ENCODE measurements at places on chromosomes 2 and 18.

DNA sequence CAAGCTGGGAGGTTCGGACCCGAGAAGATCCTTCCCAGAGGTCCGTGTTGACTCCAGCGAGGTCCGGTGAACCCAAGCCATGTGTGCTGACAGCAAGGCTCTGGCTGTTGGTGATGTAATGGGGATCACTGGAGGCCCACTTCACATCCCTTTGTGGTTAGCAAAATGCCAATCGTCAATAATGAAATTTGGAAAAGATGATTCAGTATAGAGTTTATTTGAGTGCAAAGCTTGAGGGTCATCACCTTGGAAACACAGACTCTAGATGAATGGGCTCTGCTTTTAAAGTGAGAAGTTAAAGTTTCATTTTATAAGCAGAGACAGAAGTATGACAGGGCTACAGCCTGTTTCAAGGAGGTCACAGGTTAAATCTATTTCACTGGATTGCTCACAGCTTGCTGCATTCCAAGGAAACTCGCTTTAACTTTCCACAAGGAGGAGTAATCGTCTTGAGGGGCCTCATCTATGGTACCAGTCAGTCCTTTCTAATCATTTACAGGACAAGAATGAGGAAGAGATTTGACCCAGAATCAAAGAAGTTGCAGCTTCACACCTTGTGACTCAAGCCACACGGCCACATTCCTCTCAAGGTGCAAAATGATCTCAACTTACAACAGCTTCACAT is 140.5 kb downstream of the TPO start:
- no peak for DNase-seq

- no peak for DNase-seq
Observed at GRCh38 chr2:1115843-1116539, 165.3 kb downstream of the SNTG2 start.

DNA sequence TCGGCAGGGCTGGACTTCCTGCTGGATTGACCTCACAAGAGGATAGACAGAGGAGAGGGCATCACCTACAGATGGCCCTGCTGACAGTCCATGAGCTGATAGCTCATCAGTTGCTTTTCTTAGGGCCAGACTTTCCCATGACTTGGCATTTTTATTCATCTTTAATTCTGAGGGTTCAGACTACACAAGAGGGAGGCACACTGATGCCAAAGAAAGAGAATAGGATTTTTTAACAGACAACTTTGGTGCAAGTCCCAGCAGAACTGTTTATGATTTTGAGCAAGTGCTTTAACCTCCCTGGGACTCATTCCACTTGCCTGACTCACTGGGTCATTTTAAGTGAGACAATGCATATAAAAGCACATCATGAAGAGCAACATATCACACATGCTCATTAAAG is 299.2 kb downstream of the INSIG2 start:
- no peak for DNase-seq

- DNase-seq: peak; percentile 78
Observed at GRCh38 chr2:127161176-127162136, 54.5 kb upstream of the BIN1 start.

DNA sequence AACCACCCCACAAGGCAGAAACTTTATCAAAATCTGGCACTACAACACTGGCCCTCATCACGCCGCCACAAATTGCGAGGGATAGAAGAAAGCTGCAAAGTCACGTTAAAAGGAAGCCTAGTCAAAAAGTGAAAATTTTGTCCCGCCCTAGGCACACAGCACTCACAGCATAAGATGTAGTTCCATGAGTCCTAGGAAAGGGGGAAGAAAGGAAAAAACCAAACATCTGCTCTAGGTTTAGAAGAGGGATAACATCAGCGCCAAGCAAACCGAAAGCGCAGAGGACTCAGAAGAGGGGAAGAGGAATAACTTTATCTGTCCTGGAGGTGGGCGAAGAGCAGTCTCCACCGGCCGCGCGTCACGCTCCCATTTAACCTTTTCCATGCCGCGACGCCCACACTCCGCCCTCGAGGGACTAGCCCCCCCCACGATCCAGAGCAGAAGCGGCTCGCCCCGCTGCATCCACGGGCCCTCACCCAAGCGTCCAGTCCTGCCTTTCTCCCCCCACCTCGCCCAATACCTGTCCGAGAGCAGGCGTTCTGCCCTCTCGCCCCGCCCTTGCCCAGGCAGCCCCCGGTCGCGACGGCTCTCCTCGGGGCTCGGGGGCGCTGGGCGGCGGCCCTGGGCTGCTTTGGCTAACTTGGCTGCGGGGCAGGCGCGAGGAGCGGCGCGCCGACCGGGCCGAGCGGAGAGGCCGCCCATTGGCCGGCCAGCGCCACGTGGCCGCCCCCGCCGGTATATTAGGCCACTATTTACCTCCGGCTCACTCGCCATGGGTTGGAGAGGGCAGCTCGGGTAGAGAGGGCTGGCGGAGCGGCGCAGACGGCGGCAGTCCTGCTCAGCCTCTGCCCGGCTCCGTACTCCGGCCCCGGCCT is at the start of gene HOXD1:
Gene HOXD1, plus strand, starts transcription at position 770 of the 875 bp plus-strand sequence. CDS start 134 bp downstream, outside the sequence.
- no peak for DNase-seq

- peak; percentile 1 for DNase-seq
Observed at GRCh38 chr2:240216167-240216566, 75.7 kb upstream of the OTOS start.

GRCh38 chr2:43424262-43425207 is 171.3 kb downstream of the THADA start:
- no peak for DNase-seq

DNA sequence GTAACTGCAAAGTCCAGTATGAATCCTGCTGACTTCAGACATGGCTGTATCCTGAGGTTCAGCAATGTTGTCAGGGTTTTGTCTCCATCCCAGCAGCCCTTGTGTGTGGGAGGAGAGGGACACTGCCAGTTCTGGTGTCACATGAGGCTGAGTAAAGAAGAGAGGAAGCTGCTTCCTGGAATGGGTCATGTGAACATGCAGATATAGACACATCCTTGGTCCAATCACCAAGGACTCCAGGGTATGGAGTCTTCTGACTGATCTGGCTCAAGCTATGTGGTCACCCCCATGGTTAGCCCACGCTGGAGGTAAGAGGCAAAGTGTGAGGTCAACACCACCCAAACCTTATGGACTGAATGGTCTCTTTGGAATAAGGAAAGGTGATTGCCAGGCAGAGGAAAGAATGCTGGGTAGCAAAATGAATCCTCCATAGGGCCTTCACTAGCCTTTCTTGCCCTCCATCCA is 134.4 kb upstream of the SLC1A4 start:
- no peak for DNase-seq

GRCh38 chr2:144409241-144409640 is 110.7 kb downstream of the ZEB2 start:
- DNase-seq: no peak

- DNase-seq: no peak
Observed at GRCh38 chr2:36380624-36381481, 25.3 kb downstream of the CRIM1 start.

DNA sequence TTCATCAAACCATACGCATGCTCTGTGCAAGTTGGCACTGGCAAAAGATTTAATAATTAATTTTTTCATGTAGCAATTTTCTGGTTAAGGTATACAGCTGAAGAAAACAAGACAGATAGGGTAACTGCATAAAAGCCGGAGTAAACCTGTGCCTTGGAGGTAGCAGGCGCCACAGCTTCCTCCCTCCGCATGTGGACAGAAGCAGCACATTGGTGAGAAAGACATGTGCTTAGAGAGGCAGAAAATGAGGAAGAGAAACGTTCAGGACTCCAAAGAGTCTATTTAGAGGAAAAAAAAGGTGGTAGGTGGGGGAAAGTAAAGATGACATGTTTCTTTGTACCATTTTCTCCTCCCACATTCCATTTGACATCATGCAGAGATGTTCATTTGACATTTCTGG is 9.3 kb downstream of the ST6GAL2 start:
- DNase-seq: no peak

GRCh38 chr2:54386585-54386984 is 69.5 kb upstream of the SPTBN1 start:
- DNase-seq: no peak

GRCh38 chr2:156333274-156333950 is 891 bp upstream of the NR4A2 start:
- DNase-seq: no peak

GRCh38 chr18:76991021-76991688 is 141.4 kb downstream of the MBP start:
- DNase-seq: no peak

All from WERI-Rb-1 (cell line).